ENCODE measurements at places on chromosomes 2 and 18. TPM values are rescaled to one million over a fixed set of nuclear protein-coding genes. Genes with fewer than 3 reads are reported as not detected.

Gene C1QL2
- 4.1 TPM for total RNA-seq

Gene GAD1
- 25.1 TPM for total RNA-seq

Gene TNFAIP6
- total RNA-seq: 7.2 TPM

Gene SLC38A11
- total RNA-seq: 52.7 TPM

Gene NT5DC4
- 0.22 TPM for total RNA-seq

Gene CCDC102B
- 61.4 TPM for total RNA-seq

Gene LDAH
- total RNA-seq: 45.2 TPM

Gene EIPR1
- total RNA-seq: 40.4 TPM

Gene AGAP1
- total RNA-seq: 117 TPM

Gene CFAP210
- 1.2 TPM for total RNA-seq

Gene KIF1A
- 133 TPM for total RNA-seq

Gene LINC00305
- total RNA-seq: not detected

Gene DSC3
- 18.1 TPM for total RNA-seq

Gene SIX2
- total RNA-seq: 12.4 TPM

Gene ADI1
- 25.5 TPM for total RNA-seq

Gene GPR35
- 1.2 TPM for total RNA-seq

Gene FMNL2
- 73.3 TPM for total RNA-seq

Gene MOGAT1
- total RNA-seq: not detected

Gene ITM2C
- total RNA-seq: 162 TPM

Gene MAPRE2
- total RNA-seq: 71.9 TPM

Gene TRIB2
- total RNA-seq: 195 TPM

Gene LYPD6
- total RNA-seq: 18.4 TPM

Gene CCDC85A
- total RNA-seq: 14.0 TPM

Gene SCN9A
- 20.1 TPM for total RNA-seq

Gene EPB41L3
- 103 TPM for total RNA-seq

Gene SERPINB3
- not detected for total RNA-seq

Gene PHOSPHO2
- 19.4 TPM for total RNA-seq

Gene ARL6IP6
- 34.4 TPM for total RNA-seq

Gene SEH1L
- total RNA-seq: 30.5 TPM

Gene FOXI3
- 7.1 TPM for total RNA-seq

Gene RFX8
- 1.5 TPM for total RNA-seq

Gene FAM110C
- 3.9 TPM for total RNA-seq

Gene POMC
- 3.4 TPM for total RNA-seq

Gene PRKAG3
- 1.5 TPM for total RNA-seq

Gene SLC20A1
- total RNA-seq: 71.6 TPM

Gene GATA6
- 0.88 TPM for total RNA-seq

Gene LCT
- not detected for total RNA-seq

Gene ZNF892
- total RNA-seq: 27.9 TPM

Gene RGPD4
- 2.2 TPM for total RNA-seq

Gene TLX2
- 0.93 TPM for total RNA-seq

Gene TUBA3E
- total RNA-seq: not detected

Gene LRRTM1
- total RNA-seq: 2.0 TPM

Gene FOXD4L1
- not detected for total RNA-seq

Gene CCDC121
- total RNA-seq: 12.6 TPM

Gene DYNAP
- total RNA-seq: not detected

Gene GAREM1
- total RNA-seq: 10.3 TPM

Gene TBC1D8
- 20.8 TPM for total RNA-seq

Gene TSGA10
- 20.8 TPM for total RNA-seq

Gene PIEZO2
- 78.8 TPM for total RNA-seq

Gene ZRANB3
- total RNA-seq: 23.3 TPM

Gene PTPRM
- 99.3 TPM for total RNA-seq

Gene VIL1
- total RNA-seq: not detected
